HT1080 (cell line): ENCODE measurements at places on chromosomes 11 and 22.

GRCh38 chr11:115169251-115169650, 335.0 kb downstream of the CADM1 start:
- no peak for DNase-seq

DNA sequence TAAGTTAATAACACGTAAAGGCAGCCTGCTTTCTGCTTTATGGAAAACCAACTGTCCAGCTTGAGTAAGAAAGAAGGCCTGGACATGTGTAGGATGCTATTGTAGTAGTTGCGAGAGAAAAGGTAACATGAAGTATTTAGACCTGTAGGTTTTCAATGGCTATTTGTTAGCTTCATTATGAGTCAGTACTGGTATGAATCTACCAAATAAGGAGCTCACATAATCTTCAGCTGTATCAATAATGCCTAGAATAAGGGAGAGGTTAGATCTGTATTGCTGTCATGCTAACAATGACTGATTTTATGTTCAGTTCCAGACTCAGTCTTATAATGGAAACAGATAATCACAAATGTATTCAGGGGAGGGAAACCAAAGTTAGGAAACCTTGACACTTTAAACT, 550.3 kb downstream of the CNTN5 start:
- no peak for DNase-seq

- DNase-seq: no peak
Observed at GRCh38 chr22:37797874-37798500, 9.7 kb upstream of the GCAT start.

- no peak for DNase-seq
Observed at GRCh38 chr22:28351476-28351875, 328.2 kb downstream of the TTC28 start.

GRCh38 chr11:47235163-47235562, 13.5 kb downstream of the ACP2 start:
- no peak for DNase-seq

DNA sequence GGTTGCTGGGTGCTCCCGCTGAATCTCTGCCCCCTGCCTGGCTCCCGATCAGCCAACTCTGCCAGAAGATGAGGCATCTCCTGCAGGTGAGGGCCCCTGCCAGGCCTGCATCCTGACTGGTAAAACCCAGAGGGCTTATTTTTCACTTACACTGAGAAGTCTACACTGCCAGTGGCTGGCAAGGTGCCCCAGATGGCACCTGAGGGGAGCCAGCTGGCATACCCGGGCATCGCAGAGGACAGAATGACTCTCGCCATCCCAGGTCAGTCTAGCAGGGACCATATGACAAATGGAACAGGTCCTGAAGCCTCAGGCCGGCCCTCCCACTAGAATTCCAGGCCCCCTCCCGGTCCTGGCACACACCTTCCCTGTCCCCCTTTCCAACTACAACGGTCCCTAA, 30.9 kb downstream of the MACROD1 start:
- DNase-seq: no peak

GRCh38 chr11:36746886-36747710, 149.1 kb upstream of the RAG2 start:
- peak; percentile 89 for DNase-seq

GRCh38 chr11:65366340-65366773, 11.8 kb downstream of the TIGD3 start:
- DNase-seq: peak; percentile 72

GRCh38 chr11:69396051-69396947, 85.2 kb upstream of the LINC01488 start:
- DNase-seq: no peak

- DNase-seq: no peak
Observed at GRCh38 chr22:25554238-25554671, 10.2 kb upstream of the GRK3 start.

DNA sequence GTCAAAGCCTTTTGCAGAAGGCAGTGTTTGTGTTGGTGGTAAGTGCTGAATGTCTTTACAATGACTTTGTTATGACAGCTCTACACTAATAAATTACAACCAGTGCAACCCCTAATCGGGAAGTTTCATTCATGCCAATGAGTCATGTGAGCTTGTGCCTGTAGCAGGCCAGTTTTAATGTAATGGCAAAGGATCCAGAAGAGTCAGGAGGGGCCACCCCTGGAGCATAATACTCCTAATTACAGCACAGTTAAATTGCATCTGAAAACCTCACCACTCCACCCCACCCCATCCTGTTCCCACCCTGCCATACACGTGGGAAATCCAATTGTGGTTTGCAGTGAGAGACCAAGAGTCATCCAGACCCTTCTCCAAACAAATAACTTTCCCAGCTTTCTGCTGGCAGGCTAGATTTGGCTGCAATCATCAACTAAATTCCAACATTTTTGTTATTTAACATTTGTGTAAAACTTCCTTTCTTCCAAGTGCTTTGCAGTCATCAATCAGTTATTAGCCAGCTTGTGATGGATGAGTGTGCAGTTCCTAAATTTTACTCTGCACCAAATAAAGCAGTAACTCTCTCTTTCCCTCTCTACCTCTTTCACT, 277.3 kb upstream of the FAT3 start:
- DNase-seq: peak; percentile 85

DNA sequence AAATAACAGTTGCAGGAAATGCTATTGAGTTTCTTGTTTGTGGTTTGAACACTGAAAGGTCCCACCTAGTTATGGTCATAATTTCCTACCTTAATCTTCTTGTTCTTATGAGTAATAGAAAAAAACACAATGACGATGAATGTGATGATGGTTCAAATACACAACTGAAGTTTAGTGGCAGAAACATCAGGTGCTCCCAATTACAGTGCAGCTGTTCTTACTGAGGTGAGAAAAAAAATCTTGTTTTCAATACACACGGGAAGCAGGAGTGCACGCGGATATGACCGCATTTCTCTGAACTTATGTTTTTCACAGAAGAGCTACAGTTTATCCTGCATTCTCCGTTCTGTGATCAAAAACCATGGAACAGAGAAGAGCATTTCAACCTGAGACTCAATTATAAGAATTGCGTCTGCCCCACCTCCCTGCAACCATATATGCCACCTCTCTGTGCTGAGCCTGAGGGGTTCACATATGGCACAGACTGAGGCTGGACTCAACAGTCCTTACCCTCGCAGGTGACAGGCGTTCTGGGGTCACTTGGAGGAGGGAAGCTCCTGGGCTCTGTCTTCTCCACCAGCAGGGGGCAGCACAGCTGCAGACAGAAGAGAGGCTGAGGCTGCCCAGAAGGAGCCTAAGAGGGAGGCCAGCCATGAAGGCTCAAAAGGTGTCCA, 99.7 kb upstream of the IGLL5 start:
- DNase-seq: peak; percentile 34

GRCh38 chr11:45872651-45873356, 12.6 kb upstream of the MAPK8IP1 start:
- DNase-seq: peak; percentile 95

GRCh38 chr11:70326365-70326811, 55.9 kb downstream of the PPFIA1 start:
- no peak for DNase-seq

GRCh38 chr11:45663486-45664375, 1.7 kb downstream of the CHST1 start:
- peak; percentile 37 for DNase-seq
